ENCODE measurements at places on chromosomes 4 and X. TPM values are rescaled to one million over a fixed set of nuclear protein-coding genes. Genes with fewer than 3 reads are reported as not detected.
A peak's percentile ranks its signal among the peaks of the same experiment; 100 is the strongest.

NAA15 gene
- 48.8 TPM for total RNA-seq

SNCA gene
- 2.3 TPM for total RNA-seq

- no peak for DNase-seq
Measured at GRCh38 chr4:59086410-59086809, 1976.2 kb upstream of the IGFBP7 start.

DNA sequence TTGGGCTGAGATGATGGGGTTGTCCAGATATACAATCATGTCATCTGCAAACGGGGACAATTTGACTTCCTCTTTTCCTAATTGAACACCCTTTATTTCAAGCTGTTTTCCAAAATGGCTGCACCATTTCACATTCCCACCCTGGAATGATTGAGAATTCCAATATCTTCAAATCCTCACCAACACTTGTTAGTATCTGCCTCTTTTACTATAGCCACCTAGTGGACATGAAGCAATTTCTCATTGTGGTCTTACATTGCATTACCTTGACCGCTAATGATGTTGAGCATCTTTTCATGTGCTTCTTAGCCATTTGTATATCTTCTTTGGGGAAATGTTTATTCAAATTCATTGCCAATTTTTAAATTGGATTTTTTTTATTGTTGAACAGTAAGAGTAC lies 364.8 kb downstream of the SMARCA1 start:
- DNase-seq = no peak

DNA sequence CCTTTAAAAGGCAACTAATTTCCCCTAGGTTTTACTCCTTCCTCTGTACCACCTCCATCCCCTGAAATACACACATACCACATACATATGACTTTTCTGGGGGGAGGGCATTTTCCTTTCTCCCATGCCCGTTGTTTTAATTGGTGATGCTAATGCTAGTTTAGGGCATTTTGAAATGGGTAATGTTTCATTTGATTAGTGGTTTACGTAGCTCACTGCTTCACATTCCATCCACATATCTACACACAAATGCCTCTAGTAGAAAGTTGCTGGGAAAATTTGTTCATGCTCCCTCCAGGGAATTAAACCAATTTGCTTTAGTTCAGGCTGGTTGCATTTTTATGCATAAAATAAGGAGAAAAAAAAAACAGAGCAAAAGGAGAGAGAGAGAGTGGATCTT lies 231.2 kb downstream of the FRAS1 start:
- DNase-seq = no peak

- DNase-seq = no peak
Measured at GRCh38 chr4:158490629-158491028, 31.1 kb upstream of the RXFP1 start.

STPG2 gene
- 0.39 TPM for total RNA-seq

GRCh38 chrX:39752815-39753214 lies 344.9 kb downstream of the BCOR start:
- no peak for DNase-seq

DNA sequence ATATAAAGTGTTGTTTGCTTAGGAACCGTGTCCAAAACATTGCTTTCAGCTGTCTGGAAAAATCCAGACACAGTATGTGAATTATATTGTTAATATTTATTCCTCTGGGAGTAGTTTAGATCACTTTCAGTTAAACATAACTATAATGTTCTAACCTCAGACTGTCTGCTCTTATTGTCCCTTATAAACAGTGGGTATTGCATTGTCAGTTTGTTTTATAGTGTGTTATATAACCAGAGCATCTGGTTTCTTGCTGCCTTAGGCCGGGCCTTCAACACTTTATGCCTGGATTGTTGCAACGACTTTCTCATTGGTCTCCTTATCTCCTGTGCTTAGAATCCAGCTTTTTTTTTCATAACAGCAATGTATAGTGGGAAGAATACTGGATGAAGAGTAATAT lies 26.4 kb downstream of the ATG4A start:
- DNase-seq = no peak

NUDT10 gene
- not detected for total RNA-seq

- DNase-seq = no peak
Measured at GRCh38 chr4:183915976-183916375, 10.9 kb downstream of the STOX2 start.

GRCh38 chr4:184046148-184046547 lies 141.0 kb downstream of the STOX2 start:
- DNase-seq = no peak

- no peak for DNase-seq
Measured at GRCh38 chr4:6405397-6405706, 67.1 kb downstream of the PPP2R2C start.

NDP gene
- not detected for total RNA-seq

DNA sequence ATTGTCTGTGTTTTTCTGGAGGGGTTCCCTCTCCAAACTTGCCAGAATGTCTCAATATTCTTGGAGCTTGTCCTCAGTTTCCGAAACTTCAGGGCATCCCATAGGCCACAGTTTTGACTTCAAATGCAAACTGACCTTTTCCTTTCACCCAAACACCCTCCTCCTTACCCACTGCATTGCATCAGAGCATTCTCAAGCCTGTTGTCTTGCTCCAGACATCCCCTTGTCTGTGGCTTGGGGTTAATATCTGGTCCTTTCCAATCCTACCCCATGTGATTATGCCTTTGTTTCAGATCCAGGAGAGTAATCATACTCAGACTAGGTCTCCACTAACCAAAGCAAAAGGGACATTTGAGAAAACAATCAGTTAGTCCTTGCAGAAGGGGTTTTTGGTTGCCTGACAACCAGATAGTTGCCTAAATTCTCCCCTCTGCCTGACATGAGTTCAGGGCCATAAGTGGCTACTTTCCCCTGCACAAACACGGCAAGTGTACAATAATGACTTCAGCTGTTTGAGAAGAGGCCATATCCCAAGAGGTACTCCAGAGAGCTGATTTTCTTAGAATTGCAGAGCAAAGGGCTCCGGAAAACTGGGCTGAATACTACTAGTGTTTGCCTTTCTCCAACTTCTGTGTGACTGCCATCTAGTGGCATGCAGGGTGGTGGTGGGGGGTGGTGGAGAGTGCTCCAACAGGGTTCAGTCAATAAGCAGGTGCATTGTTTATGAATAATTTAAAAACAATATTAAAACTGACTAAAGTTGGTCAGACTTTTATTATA lies 130.2 kb downstream of the CHRDL1 start:
- DNase-seq = no peak

GATA1 gene
- 0.67 TPM for total RNA-seq

GLOD5 gene
- not detected for total RNA-seq

CCDC149 gene
- not detected for total RNA-seq

YIPF7 gene
- total RNA-seq = not detected

DNA sequence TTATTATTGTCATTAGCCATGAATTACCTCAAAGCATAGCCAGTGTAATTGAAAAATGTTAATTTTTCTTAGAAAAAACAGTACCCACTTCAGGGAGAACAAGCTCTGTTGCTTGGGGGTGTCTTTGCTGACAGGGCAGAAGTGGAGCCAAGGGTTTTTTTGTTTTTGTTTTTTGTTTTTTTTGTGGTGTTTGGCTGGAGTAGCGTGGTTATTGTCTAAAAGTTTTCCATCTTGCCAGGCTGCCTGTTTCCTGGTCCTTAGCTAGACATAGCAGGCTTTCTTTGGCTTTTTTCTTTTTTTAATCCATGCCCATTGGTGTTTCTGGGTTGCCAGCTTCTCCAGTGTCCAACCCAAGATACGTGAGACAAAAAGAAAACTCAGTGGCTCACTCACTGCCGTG lies 61.5 kb downstream of the CASP3 start:
- no peak for DNase-seq

- DNase-seq = no peak
Measured at GRCh38 chrX:118948270-118948669, 26.1 kb upstream of the LONRF3 start.

DNA sequence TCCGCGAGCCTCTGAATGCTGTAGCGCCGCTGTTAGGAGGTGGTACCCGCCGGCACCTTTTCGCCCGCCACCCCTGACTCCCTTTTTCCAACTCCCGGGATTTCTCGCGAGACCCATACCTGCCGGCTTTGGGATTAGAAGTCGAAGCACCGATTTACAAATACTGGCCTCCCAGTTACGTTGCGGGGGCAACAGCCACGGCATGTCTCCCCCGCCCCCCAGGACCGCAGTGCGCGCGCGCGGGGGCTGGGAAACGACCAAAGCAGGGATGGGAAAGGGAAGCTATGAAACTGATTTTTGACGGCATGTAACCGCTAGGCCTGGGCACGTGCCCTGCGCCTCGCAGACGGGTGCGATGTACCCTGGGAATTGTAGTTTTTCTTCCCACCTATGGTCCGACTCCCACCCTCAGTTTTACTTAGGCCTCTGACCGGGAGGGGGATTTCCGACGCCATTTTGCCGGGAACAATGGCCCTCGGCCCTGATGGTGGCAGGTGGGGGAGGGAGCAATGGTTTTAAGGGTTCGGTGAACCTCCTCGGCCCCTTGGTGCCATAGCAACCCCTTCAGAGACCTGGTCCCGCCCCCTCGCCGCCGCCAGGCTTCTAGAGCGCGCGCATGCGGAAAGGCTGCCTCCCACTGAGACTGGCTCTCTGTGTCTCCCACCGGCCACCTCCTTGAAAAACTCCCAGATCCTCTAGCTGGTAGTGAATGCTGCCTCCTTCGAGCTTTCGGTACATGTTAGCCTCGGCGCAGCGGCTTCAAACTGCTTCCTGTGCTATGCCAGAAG lies 772 bp upstream of the WNK3 start:
- peak; percentile 30 for DNase-seq

TRPC3 gene
- 0.52 TPM for total RNA-seq

- DNase-seq = no peak
Measured at GRCh38 chrX:74510401-74510800, 89.1 kb downstream of the SLC16A2 start.

GRCh38 chr4:106312377-106312776 lies 3.6 kb downstream of the TBCK start:
- no peak for DNase-seq

RTL3 gene
- not detected for total RNA-seq

All from CD4-positive, CD25-positive, alpha-beta regulatory T cell (primary cell).